Stomach (tissue), 19 donors: ENCODE measurements at places on chromosomes 3 and 15. TPM values are rescaled to one million over a fixed set of nuclear protein-coding genes. Genes with fewer than 3 reads are reported as not detected.

- H3K27me3 ChIP-seq: no peaks in the 10 kb centered on the region
- H3K36me3 ChIP-seq: peaks cover 58% of the 10 kb centered on the region
- no peak overlapping the region for H3K27ac ChIP-seq
- no peak overlapping the region for H3K4me3 ChIP-seq
- no peaks in the 10 kb centered on the region for H3K4me1 ChIP-seq
Observed at GRCh38 chr15:100572362-100572983, 29.5 kb downstream of the LINS1 start.

HESX1 gene
- not detected for total RNA-seq

- H3K4me1 ChIP-seq: no peaks in the 10 kb centered on the region
- no peak overlapping the region for H3K4me3 ChIP-seq
- no peak for DNase-seq
- no peaks in the 10 kb centered on the region for H3K36me3 ChIP-seq
- no peak overlapping the region for H3K27ac ChIP-seq
Observed at GRCh38 chr15:82790321-82790720, 15.5 kb downstream of the FSD2 start.

SERPINI2 gene
- not detected for total RNA-seq

DNA sequence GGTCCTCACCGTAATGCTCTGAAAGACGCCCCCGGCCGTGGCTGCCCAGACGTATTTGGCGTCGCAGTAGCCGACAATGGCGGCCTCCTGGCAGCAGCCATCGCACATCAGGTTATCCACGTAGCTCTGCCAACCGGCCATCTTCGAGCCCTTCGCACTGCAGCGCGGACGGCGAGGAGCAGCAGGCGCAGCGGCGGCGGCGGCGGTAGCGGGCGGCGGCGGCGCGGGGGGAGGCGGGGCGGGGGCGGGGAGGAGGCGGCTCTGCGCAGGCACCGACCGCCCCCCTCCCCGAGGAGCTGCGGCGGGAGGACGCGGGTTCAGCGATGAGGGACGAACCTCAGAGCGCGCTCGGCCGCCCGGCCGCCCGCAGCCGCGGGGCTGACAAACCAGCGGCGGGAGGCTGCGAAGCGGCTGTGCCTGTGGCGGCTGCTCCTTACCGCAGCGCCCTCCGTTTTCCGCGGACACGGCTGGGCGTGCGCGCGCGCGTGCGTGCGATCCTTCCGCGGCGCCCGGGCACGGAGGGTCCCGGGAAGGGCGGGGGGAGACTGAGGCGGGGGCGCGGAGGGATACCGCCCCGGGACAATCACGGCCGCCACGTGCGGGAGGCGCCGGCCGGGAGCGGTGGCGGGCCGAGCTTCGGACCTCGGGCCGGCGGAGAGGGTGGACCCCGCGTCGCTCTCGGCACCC is at the start of gene PFN2:
PFN2 (minus strand) TSS at position 180 of the 687 bp plus-strand sequence; CDS start at position 141, 39 bp downstream.
- H3K4me3 ChIP-seq: peak within 1 kb of the TSS; percentile 96
- peaks cover 4% of the 10 kb centered on the region for H3K4me1 ChIP-seq
- peak within 1 kb of the TSS; percentile 97 for H3K27ac ChIP-seq
- peak; percentile 64 for DNase-seq
- no peaks in the 10 kb centered on the region for H3K36me3 ChIP-seq

GRCh38 chr3:2133146-2133545 is 34.5 kb downstream of the CNTN4 start:
- H3K27ac ChIP-seq: no peak overlapping the region
- H3K4me3 ChIP-seq: no peak overlapping the region

CHST13 gene
- 5.7 TPM for total RNA-seq

GRCh38 chr15:85607842-85608241 is 186.9 kb downstream of the KLHL25 start:
- H3K4me3 ChIP-seq: no peak overlapping the region
- peaks cover 15% of the 10 kb centered on the region for H3K4me1 ChIP-seq
- DNase-seq: no peak
- H3K27ac ChIP-seq: peak overlapping the region; percentile 57

TEX9 gene
- total RNA-seq: 9.8 TPM

DNA sequence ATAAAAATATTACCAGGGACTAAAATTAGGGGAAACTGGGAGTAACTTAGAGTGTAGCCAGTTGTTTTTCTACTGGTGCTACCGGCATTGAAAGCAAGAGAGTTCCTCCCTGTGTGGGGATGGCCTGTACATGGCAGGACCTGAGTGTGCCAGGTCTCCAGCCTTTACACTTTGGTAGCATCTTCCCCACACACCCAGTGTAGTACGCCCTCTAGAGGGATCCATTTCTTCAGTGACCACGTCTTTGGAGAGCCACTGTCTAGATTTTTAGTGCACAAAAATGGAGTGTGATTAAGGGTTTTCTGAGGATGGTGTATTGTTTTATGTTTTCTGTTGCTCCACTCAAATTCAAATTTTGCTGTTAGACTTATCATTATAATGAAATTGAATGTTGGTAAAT is 507.0 kb upstream of the TPRG1 start:
- no peak overlapping the region for H3K27ac ChIP-seq
- H3K27me3 ChIP-seq: no peaks in the 10 kb centered on the region
- DNase-seq: no peak
- H3K36me3 ChIP-seq: no peaks in the 10 kb centered on the region

GRCh38 chr3:76570436-76571057 is 469.4 kb upstream of the ROBO2 start:
- no peak overlapping the region for H3K4me3 ChIP-seq
- no peak for DNase-seq
- H3K27ac ChIP-seq: no peak overlapping the region
- peaks cover 11% of the 10 kb centered on the region for H3K4me1 ChIP-seq
- H3K36me3 ChIP-seq: no peaks in the 10 kb centered on the region
- no peaks in the 10 kb centered on the region for H3K27me3 ChIP-seq

DNA sequence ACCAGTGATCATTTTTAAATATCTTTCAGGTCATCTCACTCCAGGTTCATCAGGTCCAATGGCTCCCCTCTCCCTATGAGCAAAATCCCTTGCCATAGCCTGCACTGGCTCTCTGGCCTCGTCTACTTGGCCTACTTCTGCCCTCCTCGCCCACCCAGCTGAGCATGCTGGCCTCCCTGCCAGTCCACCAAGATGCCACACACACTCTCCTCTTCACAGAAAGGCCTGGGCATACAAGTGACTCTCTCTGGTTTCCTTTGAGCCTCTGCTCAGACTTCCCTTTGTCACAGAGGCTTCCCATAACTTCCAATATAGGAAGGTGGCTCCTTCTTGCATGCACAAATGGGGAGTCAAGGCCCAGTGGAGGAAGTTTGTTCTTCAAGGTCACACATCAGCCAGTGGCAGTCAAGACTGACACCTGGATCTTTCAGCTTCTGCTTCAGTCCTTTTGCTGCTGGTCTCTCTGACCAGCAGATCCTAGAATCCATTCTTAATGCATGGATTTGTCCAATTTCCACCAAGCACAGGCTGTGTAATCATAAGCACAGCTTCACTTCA is 223.2 kb upstream of the HES1 start:
- no peak overlapping the region for H3K4me3 ChIP-seq
- no peaks in the 10 kb centered on the region for H3K27me3 ChIP-seq
- H3K4me1 ChIP-seq: peaks cover 20% of the 10 kb centered on the region
- no peaks in the 10 kb centered on the region for H3K36me3 ChIP-seq
- no peak for DNase-seq

DNA sequence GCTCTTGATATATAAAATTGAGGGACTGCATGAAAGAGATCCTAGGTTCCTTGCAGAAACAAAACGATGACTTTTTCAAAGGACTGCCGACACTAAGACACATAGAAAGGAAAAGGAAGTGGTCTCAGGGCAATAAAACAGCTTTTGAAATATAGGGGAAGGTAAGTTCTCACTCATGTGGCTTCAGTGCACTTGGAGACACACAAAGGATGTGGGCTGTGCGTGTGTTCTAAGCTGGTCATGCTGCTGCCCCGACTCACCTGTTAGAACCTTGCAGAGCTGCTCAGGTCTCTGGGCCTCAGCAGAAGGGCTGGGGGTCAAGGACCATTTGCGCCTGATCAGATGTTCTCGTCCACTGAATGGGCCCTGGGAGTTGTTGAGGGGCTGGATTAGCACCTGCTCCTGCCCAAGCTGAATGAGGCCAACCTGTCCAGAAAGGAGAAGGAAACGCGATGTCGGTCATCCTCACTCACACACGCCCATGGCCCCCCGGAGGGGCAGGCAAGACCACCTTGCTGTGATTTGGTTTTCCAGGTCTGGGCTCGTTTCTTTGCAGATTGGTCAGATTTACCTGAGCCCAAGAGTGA is 11.1 kb downstream of the ADAMTS17 start:
- H3K4me3 ChIP-seq: no peak overlapping the region
- H3K27me3 ChIP-seq: no peaks in the 10 kb centered on the region
- H3K4me1 ChIP-seq: no peaks in the 10 kb centered on the region

GPD1L gene
- 33.8 TPM for total RNA-seq

TICRR gene
- 1.8 TPM for total RNA-seq

GRCh38 chr15:57323806-57324589 is 52.3 kb upstream of the CGNL1 start:
- DNase-seq: no peak
- H3K36me3 ChIP-seq: no peaks in the 10 kb centered on the region
- H3K4me1 ChIP-seq: peaks cover 4% of the 10 kb centered on the region
- H3K27me3 ChIP-seq: no peaks in the 10 kb centered on the region
- H3K4me3 ChIP-seq: no peak overlapping the region
- H3K27ac ChIP-seq: no peak overlapping the region

DNA sequence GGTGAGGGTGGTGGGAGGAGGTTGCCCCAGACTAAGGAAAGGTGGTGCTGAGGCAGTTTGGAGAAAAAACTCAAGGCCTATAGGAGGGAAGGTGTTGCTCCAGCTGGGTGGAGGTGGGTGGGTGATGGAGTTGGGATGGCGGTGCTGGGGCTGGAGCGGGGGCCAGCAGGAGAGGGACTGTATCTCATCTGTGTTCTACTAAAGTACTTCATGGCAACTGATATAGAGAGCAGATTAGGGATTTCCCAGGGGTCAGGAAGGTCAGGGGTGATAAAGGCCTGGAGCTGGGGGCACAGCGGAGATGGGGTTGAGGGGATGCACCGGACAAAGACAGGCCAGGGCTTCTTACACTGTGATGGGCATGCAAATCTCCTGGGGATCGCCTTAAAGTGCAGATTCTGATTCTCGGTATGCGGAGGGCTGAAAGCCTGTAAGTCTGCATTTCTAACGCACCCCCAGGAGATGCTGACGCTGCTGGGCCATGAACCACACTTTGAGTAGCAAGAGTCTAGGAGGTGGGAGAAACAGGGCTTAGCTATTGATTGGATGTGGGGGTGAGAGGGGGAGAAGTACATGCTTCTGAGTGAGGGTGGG is 4.2 kb downstream of the KLHL40 start:
- H3K4me3 ChIP-seq: no peak overlapping the region
- no peak overlapping the region for H3K27ac ChIP-seq
- DNase-seq: no peak
- H3K4me1 ChIP-seq: peaks cover 16% of the 10 kb centered on the region
- peaks cover 16% of the 10 kb centered on the region for H3K27me3 ChIP-seq

SLC2A2 gene
- not detected for total RNA-seq

GRCh38 chr3:122322095-122323075 is 2.7 kb upstream of the CSTA start:
- peak overlapping the region; percentile 22 for H3K27ac ChIP-seq
- DNase-seq: no peak
- H3K4me3 ChIP-seq: no peak overlapping the region
- H3K27me3 ChIP-seq: no peaks in the 10 kb centered on the region
- H3K36me3 ChIP-seq: no peaks in the 10 kb centered on the region

GRCh38 chr3:186849374-186849975 is 7.0 kb downstream of the ADIPOQ start:
- H3K4me1 ChIP-seq: no peaks in the 10 kb centered on the region
- no peaks in the 10 kb centered on the region for H3K27me3 ChIP-seq
- no peak overlapping the region for H3K4me3 ChIP-seq
- DNase-seq: no peak

GNAT1 gene
- total RNA-seq: not detected

LARP6 gene
- total RNA-seq: 13.2 TPM

GRCh38 chr3:119160361-119160760 is 13.0 kb upstream of the UPK1B start:
- no peaks in the 10 kb centered on the region for H3K4me1 ChIP-seq
- no peak for DNase-seq
- no peaks in the 10 kb centered on the region for H3K27me3 ChIP-seq
- no peak overlapping the region for H3K4me3 ChIP-seq
- H3K36me3 ChIP-seq: no peaks in the 10 kb centered on the region

- DNase-seq: peak; percentile 45
- no peaks in the 10 kb centered on the region for H3K36me3 ChIP-seq
- no peaks in the 10 kb centered on the region for H3K27me3 ChIP-seq
- H3K27ac ChIP-seq: no peak overlapping the region
Observed at GRCh38 chr3:30775040-30775439, 119.4 kb downstream of the GADL1 start.

DNA sequence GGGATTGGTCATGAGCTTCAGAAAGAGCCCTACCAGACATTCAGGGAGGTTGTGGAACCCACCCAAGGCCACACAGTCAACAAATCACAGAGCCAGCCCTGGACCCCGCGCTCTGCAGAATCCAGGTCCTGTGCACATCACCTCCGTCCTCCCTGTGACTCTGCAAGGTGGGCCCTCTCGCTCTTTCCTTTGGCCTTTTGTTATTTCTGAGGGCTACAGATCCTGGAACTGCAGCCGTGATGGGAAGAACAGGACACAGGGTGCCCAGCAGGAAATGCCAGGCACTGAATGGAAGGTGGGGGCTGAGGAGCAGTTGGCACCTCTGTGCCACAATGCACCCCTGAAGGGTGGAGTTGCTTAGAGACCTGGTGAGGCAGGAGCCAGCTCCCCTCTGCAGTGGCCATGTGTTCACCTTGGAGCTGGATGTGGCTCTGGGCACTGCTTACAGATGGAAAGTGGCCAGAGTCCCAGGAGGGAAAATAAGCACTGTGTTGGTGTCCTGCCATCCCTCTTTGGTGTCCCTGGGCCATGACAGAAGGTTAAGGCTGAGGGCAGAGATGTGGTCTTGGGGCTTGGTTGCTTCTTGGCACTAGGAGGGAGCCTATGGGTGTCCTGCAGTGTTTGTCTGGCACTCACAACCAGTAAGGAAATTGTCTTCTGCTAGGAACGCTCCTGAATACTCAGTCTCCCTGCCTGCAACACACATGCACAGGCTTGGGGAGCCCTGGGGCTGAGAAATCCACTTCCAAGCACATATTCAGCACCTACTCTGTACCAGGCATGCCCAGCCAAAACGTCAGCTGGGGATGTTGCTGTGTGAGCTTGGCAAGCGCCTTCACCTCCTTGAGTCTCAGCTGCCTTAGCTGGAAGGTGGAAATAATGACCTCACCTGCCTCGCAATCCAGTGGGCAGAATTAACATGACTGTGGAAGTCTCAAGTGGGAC is 98.0 kb upstream of the SLC6A6 start:
- peaks cover 5% of the 10 kb centered on the region for H3K4me1 ChIP-seq
- no peak overlapping the region for H3K27ac ChIP-seq
- H3K36me3 ChIP-seq: no peaks in the 10 kb centered on the region
- no peak overlapping the region for H3K4me3 ChIP-seq
- no peaks in the 10 kb centered on the region for H3K27me3 ChIP-seq

LSMEM2 gene
- not detected for total RNA-seq

OR5K2 gene
- total RNA-seq: not detected

RARB gene
- total RNA-seq: 12.5 TPM
